ENCODE measurements at places on chromosomes 13 and 19.

DNA sequence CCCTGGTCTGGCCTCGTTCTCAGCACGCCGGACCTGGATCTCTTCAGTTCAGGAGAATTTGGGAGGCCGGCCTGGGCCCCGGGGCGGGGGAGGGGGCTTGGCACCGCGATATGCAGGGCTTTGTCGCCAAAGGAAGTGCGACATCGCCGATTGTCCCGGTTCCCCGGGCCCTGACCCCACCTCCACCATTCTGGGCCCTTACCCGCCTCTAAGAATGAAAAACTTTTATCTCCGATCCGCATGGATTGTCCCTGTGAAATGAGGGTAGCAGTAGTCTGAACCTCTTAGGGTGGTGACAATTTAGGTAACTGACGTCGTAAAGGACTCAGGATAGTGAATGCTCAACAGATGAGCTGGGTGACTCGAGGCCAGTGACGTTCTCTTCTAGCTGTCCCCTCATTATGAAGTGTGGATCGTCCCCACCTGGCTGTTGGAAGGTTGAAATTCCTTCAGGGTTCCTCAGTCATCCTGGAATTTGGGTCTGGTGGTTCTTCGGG is 650 bp downstream of the DDA1 start:
- no peak for DNase-seq

DNA sequence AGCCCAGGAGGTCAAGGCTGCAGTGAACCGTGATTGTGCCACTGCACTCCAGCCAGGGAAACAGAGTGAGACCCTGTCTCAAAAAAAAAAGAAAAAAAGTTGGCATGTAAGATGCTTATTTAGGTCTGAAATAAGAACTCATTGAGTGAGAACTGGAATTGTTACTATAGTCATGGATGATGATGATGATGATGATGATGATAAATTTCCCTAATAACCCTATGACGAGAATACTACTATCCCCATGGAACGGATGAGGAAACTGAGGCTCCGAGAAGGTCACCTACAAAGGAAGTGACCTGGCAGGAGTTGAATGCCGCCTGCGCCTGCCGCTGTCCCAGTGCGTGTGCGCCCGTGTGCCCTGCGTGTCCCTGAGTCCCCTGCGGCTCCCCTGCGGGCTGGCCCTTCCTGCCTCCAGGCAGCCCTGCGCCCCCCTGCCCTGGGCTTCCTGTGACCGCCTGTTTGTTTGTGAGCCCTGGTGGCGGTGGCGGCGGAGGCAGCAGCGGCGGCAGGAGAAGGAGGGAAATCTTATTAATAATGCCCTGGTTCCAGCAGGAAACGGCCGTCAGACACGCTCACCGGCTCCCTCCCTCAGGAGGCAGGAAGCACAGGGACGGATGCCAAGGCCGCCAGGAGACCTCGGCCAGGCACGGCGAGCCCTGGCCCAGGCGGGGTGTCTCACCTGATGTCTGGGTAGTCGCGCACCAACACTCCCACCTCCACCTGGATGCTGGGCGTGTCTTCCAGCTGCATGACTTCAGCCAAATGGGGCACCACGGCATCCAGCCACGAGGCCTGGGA is 29.6 kb downstream of the EXOC3L2 start:
- DNase-seq: no peak

DNA sequence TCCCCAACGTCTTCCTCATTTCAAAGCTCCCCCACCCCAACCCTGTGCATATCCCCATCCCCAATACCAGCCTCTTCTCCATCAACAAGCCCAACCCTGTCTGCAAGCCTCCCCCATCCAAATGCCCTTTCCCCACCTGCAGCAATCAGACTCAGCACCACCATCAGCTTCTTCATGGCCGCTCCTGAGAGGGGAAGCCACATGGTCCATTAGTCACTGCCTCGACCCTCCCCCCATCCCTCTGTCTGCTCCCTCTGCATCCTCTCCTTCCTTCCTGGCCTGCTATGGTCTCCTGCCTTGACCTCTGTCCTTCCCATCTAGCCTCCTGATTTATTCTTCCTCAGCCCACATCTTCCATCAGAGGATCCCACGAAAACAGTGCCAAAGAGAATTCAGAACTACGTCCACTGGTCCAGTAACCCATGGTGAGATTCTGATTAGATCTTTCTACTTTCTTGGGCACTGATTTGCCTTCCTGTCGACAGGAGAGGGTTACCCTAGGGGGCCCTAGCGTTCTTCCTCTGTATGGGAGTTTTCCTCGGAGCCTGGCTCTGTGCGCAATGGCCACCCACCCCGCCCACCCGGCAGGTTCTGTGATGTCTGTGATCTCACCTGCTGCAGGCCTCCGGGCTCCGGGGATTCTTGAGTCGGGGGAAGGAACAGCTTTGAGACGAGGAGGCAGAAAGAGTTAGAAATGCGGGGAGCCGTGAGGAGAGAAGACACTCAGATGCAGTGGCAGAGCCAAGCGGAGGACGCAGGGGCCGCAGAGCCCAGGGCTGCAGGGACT is 1.3 kb downstream of the KLK6 start:
- no peak for DNase-seq

GRCh38 chr13:79846386-79846785 is 365.4 kb downstream of the NDFIP2 start:
- no peak for DNase-seq

GRCh38 chr13:65917731-65918130 is 1312.4 kb downstream of the PCDH9 start:
- no peak for DNase-seq

- DNase-seq: peak; percentile 40
These were observed 99.6 kb downstream of the ING1 start for GRCh38 chr13:110812869-110813645.

- peak; percentile 85 for DNase-seq
These were observed 103.2 kb downstream of the GADD45B start for GRCh38 chr19:2578901-2579677.

DNA sequence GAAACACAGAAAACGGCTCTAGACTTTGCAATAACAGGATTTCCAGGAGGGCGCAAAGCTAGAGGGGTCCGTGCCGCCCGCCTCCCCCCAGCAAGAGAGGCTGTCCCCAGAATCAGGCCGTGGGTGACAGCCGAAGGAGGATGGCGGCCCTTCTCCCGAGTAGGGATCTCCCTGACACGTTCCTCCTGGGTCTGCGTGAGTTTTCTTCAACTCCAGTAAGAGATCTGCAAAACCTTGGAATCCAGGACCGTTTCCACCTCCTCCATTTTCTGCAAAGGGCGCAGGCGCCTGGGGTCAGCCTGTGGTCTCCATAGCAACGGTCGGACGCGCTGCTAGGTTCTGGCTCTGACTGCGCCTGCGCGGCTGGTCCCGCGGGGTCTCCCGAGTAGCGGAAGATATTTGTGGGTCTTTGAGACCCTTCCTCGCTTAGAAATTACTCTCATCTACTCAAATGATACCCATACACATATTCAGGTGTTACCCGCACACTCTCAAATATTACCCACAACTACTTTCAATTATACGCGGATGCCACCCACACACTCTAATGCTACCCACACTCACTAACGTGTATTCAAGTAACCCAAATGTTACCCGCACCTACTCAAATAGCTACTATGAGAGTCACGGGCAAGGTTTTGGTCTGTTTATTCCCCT is 2.1 kb downstream of the PNMA8C start:
- DNase-seq: peak; percentile 81

GRCh38 chr13:37899753-37900152 is 30.2 kb upstream of the TRPC4 start:
- DNase-seq: no peak
